ENCODE measurements at places on chromosomes 1 and 21.

GRCh38 chr1:45945426-45945825 lies 142.0 kb downstream of the MAST2 start:
- DNase-seq, result no peak

- DNase-seq, result no peak
Measured at GRCh38 chr1:109485001-109485400, 1.3 kb downstream of the ATXN7L2 start.

DNA sequence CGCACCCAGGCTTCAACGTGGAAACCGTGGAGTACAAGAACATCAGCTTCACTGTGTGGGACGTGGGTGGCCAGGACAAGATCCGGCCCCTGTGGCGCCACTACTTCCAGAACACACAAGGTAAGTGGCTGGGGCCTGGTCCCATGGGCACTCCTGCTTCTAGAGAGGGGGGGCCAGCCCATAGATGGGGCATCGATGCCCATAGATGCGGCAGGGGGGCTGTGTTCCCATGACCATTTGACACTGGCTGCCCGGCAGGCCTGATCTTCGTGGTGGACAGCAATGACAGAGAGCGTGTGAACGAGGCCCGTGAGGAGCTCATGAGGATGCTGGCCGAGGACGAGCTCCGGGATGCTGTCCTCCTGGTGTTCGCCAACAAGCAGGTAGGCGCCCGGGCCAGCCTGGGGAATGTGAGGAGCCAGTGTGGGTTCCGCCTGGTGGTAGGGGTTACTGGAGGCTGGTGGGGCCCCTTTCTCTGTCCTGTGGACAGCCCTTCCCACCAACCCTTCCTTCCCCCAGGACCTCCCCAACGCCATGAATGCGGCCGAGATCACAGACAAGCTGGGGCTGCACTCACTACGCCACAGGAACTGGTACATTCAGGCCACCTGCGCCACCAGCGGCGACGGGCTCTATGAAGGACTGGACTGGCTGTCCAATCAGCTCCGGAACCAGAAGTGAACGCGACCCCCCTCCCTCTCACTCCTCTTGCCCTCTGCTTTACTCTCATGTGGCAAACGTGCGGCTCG lies 5.6 kb downstream of the C1orf35 start:
- DNase-seq, result no peak

- no peak for DNase-seq
Measured at GRCh38 chr1:50531601-50532000, 108.4 kb upstream of the DMRTA2 start.

DNA sequence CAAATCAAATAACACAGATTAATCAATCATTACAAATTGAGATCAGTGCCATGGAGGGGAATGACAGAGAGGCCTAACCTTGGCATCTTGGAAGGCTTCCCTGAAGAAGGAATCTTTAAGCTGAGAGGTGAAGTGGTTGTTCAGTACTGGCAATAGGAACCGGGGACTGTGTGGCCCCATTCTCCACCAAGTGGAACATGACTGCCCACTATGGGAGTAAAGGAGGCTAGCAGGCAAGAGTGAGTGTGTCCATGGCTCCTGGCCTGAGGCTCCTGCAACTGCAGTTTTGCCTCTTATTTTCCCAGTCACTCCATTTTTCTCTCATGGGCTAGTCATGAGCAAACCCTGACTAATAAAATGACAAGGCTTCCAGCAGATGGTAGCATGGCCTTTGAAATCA lies 112.2 kb upstream of the GJB5 start:
- DNase-seq, result no peak

DNA sequence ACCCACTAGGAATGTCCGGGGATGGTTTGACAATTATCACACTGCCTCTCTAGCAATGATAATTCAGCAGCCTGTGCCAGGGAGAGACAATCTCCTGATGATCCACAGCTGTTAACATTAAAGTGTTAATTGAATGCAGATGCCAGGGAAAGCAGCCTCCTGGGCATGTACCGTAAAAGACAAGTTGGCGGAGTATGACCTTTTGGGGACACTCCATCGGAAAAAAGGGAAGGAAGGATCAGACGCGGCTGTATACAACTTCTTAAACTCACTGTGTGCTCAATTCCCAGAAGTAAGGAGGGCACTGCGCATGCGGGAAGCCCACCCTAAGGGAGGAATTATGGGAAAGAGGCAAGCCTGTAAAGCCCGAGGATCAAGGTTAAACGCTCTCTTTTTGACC lies 62.6 kb downstream of the MAP3K7CL start:
- no peak for DNase-seq

DNA sequence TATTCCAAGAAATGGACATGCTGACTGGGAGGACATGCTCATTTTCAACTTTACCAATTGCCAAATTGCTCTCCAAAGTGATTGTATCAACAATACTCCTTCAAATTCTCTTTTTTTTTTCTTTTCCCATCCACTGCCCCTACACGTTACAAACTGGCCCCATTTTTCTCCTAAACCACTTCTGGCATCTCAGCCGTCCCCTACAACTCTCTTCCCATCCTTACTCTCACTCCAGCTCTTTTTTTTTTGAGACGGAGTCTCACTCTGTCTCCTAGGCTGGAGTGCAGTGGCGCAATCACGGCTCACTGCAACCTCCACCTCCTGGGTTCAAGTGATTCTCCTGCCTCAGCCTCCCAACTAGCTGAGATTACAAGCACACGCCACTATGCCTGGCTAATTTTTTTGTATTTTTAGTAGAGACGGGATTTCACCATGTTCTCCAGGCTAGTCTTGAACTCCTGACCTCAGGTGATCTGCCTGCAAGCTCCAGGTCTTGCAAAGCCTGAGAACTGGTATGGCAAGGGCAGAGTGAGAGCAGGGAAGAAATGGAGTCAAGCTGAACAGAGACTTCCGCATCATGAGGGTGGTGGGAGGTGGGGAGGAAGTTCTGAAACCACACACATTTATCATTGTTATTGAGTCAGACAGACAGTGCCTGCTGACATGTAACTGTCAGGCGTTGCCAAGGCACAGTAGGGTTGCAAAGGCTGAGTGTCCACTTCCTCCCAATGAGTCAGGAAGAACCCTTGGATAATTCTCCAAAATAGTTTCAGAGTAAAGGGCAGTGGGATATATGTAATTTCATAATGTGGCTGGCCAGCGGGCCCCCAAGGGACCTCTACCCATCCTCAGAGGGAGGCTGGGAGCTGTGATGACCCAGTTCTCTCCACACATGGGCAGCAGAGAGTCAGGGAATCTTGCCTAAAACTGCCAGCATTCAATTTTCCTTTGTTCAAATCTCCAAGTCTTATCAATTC lies 17.4 kb downstream of the CELA3A start:
- peak; percentile 90 for DNase-seq

GRCh38 chr1:113282893-113283285 lies 107.4 kb upstream of the MAGI3 start:
- DNase-seq, result no peak

GRCh38 chr1:64976361-64976760 lies 10.0 kb upstream of the JAK1 start:
- DNase-seq, result no peak

DNA sequence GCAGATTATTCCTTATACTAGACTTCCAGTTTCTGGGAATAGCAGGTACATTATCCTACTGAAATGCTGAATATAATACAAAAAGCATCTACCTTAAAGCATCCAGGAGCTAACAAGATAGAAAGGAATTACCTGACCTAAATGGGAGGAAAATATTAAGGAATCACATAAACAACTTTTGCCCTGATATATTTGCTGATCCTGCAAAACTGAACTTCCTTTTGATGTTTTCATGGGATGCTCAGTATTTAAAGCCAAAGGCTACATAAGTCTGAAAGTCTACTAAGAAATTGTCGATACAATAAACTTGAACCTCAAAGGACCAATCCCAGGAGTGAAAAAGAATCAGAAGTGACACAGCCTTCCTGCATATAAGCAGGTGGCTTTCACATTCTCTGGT lies 85.6 kb upstream of the C1orf21 start:
- DNase-seq, result no peak

All from foreskin melanocyte (primary cell).